ENCODE measurements at places on chromosomes 16 and 17.

DNA sequence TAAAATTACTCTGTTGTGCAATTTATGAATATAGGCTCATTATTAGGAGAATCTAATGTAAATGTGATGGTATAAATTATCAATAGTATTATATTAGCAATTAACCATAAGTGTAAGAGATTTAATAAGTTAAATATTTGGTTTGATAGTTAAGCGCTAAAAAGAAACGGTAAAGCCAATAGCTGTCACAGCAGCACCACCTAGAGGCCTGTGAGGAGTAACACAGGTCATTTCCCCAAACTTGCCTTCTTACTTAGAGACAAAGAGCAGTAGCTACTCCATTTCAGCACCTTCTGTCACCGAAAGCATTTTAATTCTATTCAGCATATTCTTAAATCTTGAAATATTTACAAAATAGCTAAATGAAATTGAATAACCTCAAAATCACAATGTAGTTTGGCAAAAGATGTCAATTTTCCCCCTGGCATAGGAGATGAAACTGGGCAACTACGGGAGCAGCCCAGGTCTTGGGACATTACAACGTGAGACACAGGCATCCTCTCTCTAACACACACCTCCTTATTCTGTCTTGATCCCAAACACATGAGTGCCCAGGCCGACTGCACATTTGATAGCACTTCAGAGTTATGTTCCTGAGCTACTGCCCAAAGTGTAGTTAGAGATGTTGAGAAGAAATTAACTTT, 14.3 kb upstream of the DYNLRB2 start:
- peak; percentile 64 for DNase-seq

DNA sequence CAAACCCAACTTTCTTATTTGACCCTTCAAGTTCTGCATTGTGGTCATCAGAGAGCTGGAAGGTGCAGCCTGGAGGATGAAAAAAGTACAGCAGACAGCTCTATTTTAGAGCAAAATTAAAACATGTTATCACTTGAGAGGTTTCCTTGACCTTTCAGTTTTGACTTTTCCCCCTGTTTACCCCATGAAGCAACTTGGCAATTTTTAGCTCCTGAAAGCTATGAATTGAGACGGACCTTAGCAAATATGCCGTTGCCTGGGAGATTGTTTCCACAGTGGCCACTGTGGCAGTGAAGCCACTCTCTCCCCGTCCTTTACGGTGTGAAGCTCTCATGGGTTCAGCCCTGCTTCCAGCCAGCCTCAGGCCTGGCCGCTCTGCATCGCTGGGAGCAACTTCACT, 398.6 kb downstream of the CPPED1 start:
- no peak for DNase-seq

DNA sequence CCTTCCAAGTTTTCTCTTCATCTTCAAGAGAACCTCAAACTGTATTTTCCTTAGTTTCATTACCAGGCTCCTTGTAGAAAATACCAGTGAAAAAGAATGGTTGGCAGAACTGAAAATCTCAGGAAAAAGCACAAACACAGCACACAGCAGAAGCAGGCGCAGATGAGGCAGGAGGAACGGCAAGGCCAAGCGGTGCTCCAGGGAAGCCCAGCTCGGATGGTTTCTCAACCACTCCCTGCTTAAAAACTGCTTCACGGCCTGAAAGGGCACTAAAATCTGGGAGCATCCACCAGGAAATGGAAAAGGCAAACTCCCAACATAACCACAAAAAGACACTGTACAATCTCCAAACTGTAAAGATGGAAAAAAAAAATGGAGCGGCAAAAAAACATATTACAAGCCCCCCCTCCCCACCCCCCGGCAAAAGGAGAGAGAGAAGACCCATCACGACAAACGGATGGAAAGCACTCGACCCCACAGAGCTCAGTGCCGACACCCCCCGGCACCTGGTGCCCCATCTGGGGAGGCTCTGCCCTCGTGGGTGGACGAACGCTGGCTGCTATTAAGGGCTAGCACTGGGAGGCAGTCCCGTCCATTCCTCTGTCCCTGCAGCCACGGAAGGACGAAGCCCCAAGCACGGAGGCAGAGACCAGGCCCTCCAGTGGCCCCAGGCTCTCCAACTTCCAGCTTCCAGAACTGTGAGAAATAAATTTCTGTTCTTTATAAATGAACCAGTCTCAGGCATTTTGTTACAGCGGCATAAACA, 127.5 kb downstream of the ZNF778 start:
- DNase-seq, result no peak

GRCh38 chr16:85249418-85250146, 137.3 kb upstream of the CIBAR2 start:
- DNase-seq, result no peak

DNA sequence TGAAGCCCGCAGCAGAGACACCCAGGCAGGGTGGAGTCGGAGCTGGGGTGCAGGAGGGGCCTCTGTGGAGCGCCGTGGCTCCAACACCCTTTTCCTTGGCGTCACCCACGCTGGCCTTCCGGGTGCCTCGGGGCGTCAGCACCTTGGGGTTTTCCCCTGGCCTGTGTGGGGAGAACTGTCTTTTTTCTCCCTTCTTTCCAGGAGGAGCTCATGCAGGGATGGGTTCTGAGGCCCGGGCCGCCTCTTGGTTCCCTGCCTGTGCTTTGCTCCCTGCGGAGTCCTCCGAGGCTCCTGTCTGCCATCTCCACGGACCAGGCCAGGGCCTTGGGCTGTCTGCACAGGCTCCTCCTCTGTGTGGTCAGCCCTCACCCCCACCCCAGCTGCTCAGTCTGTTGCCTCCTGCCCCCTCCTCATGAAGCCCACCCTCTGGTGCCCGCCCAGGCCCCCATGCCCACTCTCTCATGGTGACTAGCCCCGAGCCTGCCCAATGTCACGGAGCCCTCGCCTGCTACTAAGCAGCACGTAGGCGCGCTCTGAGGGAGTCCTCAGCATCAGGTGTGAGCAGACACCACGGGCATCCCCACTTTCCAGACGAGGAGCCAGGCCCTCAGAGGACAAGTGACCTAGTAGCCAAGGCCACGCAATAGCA, 5.0 kb downstream of the KATNB1 start:
- no peak for DNase-seq

DNA sequence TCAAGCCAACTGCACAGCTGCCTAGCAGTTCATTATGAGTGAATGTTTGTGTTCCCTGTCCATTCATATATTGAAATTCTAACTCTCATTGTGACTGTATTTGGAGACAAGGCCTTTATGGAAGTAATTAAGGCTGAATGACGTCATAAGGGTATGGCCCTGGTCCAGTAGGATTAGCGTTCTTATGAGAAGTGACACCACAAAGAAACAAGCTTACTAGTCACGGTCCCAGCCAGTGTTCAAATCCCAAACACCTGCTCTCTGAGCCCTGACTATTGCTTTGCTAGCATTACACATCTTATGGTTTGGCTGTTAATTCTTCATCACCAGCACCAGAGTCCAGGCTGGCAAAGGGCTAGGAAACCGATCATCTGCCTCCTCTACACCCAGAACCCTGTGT, 2.2 kb downstream of the ZNF668 start:
- DNase-seq, result peak; percentile 84

GRCh38 chr16:57752581-57753447, 17.2 kb downstream of the KATNB1 start:
- no peak for DNase-seq

DNA sequence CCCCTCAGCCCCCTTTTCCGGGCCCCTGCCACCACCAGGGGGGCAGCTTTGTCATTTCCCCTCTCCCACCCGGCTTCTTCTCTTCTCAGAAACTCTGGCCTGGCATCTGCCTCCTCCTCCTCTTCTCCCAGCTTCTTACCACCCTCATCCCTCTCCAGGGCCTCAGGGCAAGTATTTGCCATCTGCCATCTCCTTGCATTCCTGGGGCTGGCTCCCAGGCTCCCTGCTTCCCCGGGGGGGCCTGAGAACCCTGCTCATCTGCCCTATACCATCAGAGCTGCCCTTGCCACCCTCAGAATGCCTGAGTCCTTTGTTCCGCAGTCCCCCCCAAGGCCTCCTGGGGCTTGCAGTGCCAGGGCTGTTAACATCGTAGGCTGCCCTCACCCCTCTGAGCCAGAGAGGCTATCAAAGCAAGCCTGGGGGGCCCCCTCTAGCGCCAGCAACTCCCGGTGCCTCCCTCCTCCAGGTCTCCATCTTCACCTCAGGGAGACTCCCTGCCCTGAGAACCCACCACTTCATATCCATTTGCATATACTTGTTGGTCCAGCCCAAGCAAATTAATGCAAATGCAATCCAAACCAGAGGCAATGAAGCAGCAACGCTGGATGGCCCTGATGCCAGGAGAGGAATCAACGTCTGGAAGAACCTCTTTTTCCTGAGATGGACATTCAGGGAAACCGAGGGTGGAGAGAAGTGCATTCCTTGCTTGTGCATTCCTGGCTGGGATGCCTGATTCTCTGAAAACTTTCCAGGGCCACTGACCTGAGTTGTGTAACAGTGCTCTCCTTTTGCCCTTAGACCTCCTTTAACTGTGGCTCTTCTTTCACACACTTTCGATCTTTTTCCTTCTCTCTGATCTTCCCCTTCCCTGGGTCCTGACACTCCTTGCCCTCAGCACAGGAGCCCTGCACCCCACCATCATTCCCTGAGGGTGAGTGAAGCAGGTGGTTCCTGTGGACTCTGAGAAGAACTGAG, 20.7 kb upstream of the SP2 start:
- peak; percentile 57 for DNase-seq

DNA sequence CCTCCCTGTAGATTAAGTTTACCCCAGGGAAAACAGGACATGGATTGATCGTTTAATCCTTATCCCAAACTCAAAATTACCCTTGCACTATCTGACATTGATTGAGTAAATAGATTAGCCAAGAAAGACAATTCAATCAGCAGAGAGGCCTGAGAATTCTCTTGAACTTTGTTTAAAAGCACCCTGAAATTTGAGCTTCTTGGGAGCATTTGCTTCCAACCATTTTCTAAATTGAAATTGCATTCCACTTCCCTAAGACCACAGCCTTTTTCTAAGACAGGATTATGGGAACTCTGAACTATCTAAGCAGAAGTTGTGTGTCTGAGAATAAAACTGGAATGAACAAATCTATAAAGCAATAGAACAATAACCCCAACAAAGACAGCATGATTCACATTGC, 76.6 kb upstream of the TNRC6A start:
- DNase-seq, result peak; percentile 43

DNA sequence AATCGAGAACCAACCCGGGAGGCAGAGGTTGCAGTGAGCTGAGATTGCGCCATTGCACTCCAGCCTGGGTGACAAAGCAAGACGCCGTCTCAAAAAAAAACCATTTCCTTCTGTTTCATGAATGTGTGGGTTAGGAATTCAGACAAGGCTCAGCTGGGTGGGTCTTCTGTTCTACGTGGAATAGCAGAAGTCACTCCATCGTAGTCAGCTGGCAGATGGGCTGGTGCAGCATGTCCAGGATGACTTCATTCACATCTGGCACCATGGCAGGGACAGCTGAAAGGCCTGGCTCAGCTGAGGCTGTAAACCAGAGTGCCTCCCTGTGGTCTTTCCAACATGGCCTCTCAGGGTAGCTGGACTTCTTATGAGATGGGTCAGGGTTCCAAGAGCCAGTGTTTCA, 89.0 kb downstream of the C17orf67 start:
- DNase-seq, result no peak

Measured in EH (cell line).